ENCODE measurements at places on chromosomes 2 and 18.

- DNase-seq, result no peak
These were observed 282.6 kb downstream of the STK39 start for GRCh38 chr2:167964650-167965413.

DNA sequence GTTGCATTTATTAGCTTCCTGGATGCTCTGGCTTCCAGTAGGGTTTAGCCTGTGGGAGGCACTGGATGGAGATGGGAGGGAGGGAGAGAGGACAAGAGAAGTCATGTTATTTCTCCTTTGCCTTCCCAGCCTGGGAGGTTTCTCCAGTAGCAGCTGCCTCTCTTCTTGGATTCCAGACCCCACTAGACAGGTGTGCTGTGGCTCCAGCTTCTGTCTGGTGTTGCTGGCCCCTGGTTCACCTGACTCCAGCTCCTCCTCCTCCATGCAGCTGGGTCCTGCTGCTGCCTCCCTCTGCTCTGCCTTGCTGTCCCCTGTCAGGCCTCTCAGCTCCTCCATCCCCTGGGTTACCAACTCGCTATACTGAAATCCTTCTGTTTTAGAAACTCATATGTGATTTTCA lies 188.9 kb upstream of the TNP1 start:
- DNase-seq, result no peak

GRCh38 chr2:239199041-239199768 lies 201.6 kb downstream of the HDAC4 start:
- no peak for DNase-seq

- no peak for DNase-seq
These were observed 32.0 kb upstream of the GPR55 start for GRCh38 chr2:230956827-230957755.

- no peak for DNase-seq
These were observed 167.7 kb upstream of the SLC14A2 start for GRCh38 chr18:45447355-45448265.

- DNase-seq, result no peak
These were observed 237.1 kb downstream of the TTC32 start for GRCh38 chr2:19664646-19665045.

DNA sequence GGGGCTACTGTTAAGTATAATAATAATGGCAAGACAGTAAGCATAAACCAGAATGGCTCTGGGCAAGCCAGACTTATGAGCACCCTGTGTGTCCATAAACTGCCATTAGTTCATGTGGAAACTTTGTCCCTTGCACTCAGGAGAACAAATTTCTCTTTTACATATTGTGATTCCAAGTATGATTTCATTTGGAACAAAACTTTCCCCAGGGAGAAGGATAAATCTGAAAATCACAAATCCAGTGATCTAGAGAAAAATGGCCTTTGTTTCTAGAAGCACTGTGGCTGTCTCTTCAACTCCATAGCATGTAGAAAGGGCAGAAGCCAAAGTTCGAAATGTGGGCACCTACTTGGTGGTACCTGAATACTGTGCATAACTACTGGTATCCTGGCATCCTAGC lies 823.7 kb upstream of the SOX11 start:
- no peak for DNase-seq

Data from type B pancreatic cell (in vitro differentiated cells).